ENCODE measurements at places on chromosomes 3 and 15.

GRCh38 chr3:46846624-46847542 is 16.4 kb downstream of the MYL3 start:
- DNase-seq, result no peak

DNA sequence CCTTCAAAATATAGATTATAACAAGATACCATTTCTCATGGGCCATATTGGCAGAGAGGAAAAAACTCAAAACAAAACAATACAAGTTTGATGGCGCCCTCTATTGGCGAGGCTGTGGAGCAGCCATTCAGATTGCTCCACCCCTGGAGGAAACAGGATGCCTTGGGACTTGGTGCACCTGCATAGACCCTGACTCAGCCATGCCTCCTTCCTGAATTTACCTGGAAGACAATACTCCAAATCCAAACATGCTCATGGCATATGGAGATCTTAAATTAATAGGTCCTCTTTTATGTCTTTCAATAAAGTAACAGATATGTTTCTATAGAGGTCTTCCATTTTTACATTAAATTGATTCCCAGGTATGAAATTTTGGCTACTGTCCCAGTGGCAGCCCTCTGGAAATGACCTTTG is 90.0 kb downstream of the APBA2 start:
- peak; percentile 58 for DNase-seq

GRCh38 chr3:111605018-111605417 is 9.9 kb upstream of the ZBED2 start:
- no peak for DNase-seq

GRCh38 chr3:38646630-38647029 is 2.9 kb downstream of the SCN5A start:
- DNase-seq, result no peak

GRCh38 chr3:100963041-100963440 is 30.2 kb downstream of the ABI3BP start:
- DNase-seq, result no peak

- no peak for DNase-seq
These were observed 892.2 kb downstream of the SI start for GRCh38 chr3:164186095-164186494.

DNA sequence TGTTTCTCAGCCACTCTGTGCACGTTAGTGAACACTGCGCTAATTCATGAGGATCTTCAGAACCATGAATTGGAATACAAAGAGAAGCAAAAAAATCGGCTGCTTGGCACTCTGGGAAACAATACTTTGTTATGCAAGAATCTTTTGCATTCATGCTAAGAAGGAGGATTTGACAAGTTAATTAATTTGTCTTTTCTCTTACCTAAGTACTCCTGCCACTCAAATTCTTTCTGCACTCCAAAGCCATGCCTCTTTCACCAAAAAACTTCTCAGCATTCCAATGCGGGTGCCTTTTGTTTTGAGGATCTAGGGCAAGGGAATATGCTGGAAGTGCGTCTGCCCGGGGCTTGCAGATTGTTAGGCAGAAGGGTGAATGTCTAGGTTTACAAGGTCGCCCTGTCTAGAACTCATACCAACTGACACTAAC is 11.3 kb upstream of the KAT2B start:
- DNase-seq, result no peak

- no peak for DNase-seq
These were observed 85.7 kb upstream of the SOX2 start for GRCh38 chr3:181626036-181626435.

- DNase-seq, result no peak
These were observed 16.3 kb downstream of the BHLHE40 start for GRCh38 chr3:4995500-4996053.

DNA sequence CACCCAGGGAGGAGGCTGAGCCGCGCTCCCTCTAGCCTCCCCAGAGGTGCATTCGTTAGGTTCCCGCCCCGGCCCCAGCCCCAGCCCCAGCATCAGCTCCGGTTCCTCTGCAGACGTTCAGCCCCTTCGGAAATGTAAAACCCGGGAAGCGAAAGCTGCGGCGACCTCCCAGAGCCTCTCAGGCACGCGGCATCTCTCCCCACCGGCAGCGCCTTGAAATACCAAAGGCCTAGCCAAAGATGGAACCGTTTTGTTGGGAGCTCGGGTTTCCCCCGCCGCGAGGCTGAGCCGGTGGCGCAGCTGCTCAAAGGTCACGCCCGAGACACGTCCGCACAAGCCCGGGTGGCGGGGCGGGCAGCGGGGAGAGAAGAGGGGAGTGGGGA is 77.8 kb upstream of the HES1 start:
- DNase-seq, result peak; percentile 31

- no peak for DNase-seq
These were observed 29.0 kb upstream of the TBC1D5 start for GRCh38 chr3:17771177-17772017.

DNA sequence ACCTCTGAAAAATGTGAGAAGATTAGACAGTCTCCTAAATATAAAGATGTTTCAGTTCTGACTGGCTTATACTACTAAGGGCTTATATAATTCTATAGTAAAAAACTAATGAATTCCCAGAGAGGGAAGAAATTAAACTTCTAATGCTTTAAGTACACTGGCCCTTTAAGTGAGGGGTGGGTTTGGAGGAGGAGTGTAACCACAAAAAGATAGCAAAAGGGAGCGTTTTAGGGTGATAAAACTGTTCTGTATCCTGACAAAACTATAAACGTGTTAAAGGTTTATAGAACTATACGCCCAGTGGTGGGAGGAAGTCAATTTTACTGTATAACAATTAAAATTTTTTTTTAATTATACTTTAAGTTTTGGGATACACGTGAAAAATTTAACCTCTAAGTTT is 45.8 kb downstream of the CEP152 start:
- no peak for DNase-seq

DNA sequence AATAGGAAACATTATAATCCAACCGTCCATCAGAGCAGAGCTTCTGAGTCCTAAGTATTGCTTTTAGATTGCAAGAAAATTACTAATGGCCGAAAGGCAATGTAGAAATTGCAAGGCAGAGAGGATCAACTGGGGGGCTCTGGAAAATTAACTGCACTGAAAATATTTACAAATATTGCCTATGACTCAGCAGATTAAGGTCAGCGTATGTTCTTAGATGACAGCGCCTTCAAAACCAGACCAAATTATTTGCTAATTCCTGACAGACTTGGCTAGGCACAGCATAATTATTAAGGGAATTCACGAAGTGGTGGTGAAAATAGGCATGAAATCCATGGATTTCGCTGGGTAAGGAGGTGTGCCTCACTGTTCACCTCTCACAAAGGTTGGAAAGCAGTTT is 947.7 kb downstream of the TUSC7 start:
- DNase-seq, result no peak

DNA sequence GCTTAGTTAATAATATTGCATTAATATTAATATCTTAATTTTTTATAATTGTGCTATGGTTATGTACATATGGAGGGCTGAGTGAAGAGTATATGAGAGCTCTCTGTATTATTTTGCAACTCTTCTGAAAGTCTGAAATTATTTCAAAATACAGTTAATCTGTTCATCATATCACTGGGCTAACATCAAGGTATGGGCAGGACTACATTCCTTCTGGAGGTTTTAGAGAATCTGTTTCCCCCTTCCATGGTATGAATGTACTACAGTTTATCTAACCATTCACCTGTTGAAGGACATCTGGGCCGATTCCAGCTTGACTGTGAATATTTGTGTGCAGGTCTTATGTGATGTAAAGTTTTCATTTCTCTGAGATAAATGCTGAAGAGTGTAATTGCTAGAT is 5.1 kb downstream of the IL20RB start:
- no peak for DNase-seq

DNA sequence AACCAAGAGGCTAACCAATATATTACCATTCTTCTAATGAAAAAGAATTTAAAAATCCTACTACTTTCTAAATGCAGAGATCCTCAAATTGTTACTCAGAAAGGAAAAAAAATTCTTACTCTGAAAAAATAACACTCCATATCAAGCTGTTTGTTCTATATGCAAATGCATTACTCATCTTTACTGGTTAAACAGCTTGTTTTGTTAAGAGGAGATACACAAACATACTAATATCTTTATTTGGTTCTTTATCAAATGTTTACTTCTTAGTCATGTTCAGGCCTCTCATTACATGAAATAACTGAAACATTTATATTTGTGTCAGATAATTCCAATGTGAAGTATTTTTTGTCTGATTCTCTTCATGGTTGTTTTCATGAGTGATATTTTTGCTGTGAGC is 146.8 kb downstream of the PCCB start:
- DNase-seq, result no peak

Data from stimulated activated CD4-positive, alpha-beta T cell treated with anti-CD3 and anti-CD28 coated beads, Interleukin-1b, Interleukin-23, amount 100 ng/mL, for 48 hours (primary cell).